Fibroblast of villous mesenchyme (primary cell): ENCODE measurements at places on chromosomes 7 and 10. TPM values are rescaled to one million over a fixed set of nuclear protein-coding genes. Genes with fewer than 3 reads are reported as not detected.

DNA sequence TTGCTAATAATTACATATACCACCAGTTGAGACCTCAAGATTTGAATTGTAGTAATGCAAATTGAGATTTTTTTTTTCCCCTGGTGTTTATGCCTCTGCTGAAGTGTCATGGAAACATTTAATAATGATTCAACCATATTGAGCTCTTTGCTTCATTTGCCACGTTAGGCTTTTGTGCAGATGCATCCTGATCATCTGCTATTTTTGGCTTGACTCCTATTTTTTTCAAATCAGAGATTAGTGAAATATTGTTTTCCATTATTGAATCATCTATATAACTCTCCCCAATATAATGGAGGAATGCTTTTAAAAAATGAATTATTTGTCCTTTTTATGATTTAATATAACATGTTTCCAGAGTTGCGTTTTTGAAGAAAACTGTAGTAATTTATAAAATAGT is 115.1 kb downstream of the SRI start:
- DNase-seq, result no peak

- DNase-seq, result peak; percentile 64
Measured at GRCh38 chr7:120979765-120980499, 8.6 kb upstream of the CPED1 start.

- no peak for DNase-seq
Measured at GRCh38 chr7:81533931-81534330, 235.9 kb downstream of the HGF start.

DNA sequence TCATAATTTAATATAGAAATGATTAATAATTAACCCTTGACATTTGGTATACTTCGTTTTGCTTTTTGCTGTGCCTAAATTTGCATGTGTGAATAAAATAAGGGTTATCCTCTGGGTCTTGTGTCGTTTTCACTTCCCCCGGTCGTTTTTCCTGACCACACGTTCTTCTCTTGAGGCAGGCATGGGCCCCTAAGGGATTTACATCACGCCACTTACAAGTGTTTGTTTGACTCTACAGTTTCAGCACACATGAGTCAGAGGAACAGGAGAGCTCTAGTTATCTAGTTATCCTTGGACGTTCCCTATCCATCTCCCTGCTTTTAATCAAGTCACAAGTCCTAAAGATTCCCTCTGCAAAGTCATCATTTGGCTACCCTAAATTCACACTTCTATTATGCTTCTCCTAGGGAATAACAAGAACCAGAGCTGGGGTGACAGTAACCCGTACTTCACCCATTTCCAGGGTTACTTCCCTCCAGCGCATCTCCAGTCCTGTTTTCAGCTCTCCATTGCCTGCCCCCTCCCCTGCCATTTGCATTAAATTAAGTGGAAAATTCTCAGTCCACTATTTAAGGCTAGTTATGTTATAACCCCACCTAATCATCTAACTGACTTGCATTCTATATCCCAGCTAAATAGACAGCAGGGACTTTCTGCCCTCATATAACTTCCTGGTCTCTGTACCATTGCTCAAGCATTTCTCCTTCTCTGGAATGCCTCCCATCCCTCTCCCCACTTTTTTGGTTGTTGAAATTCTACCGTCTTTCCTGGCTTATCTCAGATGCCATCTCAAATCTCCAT is 206.9 kb downstream of the PTEN start:
- peak; percentile 51 for DNase-seq

GRCh38 chr7:84948634-84949033 is 238.2 kb downstream of the SEMA3D start:
- peak; percentile 45 for DNase-seq

DNA sequence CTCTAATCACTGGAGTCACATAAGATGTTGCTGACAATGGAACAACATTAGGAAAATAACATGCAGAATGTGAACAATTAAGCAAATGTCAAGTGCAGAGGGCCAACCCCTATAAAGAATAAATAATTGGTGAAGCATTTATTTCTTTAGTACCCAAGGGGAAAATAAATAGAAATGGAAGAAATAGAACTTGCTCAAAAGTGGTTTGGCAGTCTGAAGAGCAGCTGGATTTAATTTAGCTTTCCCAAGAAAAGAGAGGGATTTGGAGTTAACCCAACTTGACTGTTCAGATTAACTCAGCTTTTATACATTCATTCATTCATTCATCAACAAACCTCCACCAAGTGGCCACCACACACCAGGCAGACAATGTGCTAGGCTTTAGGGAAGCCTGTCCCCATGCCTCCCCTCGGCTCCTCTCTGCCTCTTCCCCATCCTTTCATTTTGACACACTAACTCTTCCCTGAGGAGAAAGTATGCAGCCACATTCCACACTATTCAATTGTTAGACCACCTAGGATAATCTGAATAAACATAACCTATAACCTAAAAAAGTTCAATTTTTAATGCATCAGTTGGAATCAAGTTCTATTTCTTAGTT is 295.5 kb downstream of the AHR start:
- DNase-seq, result no peak

- DNase-seq, result peak; percentile 56
Measured at GRCh38 chr7:90345595-90346335, 751 bp upstream of the GTPBP10 start.

DNA sequence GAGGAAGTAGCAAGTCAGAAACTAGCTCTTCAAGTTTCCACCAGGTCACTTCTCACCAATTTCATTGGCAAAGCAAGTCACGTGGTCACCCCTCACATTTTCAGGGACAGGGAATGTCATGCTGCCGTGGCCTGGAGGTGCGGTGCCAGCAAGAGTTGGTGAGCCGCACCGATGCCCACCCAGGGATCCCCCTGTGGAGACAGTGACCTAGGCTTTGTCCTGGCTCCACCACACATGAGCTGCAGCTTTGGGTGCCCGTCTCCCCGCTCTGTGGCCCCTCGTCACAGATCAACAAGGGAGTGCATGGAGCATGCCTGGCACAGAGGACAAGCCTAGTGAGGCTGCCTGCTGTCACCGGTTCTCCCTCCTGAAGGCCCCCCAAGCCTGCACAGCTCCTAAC is 226.7 kb upstream of the PPP2R2D start:
- no peak for DNase-seq

GRCh38 chr7:28332046-28332445 is 80.3 kb upstream of the CREB5 start:
- no peak for DNase-seq

- DNase-seq, result no peak
Measured at GRCh38 chr7:95986178-95986764, 213.9 kb downstream of the DYNC1I1 start.

- no peak for DNase-seq
Measured at GRCh38 chr10:5282137-5282536, 82.6 kb upstream of the UCN3 start.

- no peak for DNase-seq
Measured at GRCh38 chr10:131982185-131982756, 548 bp upstream of the BNIP3 start.

DNA sequence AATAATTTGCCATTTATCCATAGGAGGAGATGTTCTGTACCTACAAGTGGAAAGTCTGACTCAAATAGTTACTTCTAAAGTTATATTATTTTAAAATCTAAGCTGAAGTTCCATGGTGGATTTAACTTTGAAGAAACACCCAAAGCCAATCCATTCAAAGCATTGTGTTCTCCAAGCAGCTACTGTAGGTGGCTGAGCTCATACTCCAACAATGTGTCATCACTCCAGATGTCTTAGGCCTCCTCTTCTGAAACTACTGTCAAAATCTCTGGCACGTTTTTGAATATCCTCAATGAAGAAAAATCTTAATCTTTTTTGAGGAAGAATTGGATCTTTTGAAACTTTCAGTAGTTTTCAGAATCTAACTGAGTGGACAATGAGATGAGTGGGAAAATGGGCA is 169.1 kb downstream of the PTEN start:
- peak; percentile 74 for DNase-seq

DNA sequence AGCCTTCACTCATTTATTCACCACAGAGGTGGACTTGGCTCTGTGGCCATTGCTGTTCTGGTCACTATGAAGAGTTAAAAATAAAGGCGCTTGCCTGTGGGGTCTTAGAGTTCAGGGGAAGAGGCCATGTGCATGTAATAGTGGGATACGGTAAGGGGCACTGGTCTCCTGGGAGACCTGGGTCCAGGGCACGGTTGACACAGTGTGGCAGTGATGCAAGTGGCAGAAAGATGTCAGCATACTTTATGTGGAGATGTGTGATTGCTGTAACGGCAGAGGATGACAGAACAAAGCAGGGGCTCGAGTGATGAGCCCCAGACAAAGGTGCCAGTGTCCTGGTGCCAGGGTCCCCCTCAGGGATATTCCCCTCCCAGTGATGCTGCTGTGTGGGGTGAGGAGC is 8.6 kb downstream of the ZSCAN25 start:
- no peak for DNase-seq

GRCh38 chr10:60298408-60299389 is 91.0 kb downstream of the ANK3 start:
- no peak for DNase-seq

DNA sequence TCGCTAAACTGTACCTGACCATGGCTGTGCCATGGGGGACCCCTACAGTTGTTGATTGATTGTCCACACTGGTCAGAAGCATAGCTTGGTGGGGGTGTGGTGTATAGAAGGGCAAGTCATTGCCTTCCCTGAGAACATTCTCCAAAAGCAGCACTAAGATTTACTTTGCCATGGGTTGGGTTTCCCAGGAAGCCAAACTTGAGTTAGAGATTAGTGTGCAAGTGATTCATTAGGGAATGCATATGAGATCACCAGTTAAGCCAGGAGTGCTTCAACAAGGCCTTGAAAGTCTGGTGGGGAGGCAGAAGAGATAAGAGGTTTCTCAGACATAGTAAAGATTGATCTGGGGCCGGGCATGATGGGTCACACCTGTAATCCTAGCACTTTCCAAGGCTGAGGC is 21.4 kb upstream of the TPST1 start:
- DNase-seq, result peak; percentile 98

GRCh38 chr7:39088730-39089593 is 111.3 kb downstream of the POU6F2 start:
- no peak for DNase-seq

GRCh38 chr10:118754229-118754555 is 578 bp downstream of the CACUL1 start:
- DNase-seq, result peak; percentile 34

GRCh38 chr7:484356-485101 is 35.1 kb downstream of the PDGFA start:
- DNase-seq, result no peak

DNA sequence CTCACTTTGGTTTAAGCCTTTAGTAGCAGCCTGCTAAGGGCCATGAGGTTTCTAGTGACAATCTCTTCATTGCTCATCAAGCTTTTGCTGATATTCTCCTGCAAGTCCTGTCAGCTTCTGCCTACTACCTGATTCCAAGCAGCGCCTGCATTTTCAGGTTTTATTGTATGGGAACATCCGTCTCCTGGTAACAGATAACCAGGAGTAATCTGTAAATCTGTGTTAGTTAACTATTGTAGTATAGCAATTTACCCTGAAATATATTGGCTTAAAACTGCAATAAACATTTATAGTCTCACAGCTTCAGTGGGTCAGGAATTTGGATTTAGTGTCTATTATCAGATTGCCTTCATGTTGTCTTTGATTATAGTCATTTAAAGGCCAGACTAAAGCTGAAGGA is 94.0 kb downstream of the MLLT10 start:
- DNase-seq, result no peak

FAM25C gene
- total RNA-seq, result not detected in 2 replicates

GRCh38 chr10:12902851-12903358 is 98.6 kb downstream of the CCDC3 start:
- no peak for DNase-seq

- DNase-seq, result no peak
Measured at GRCh38 chr7:107953265-107953923, 49.6 kb downstream of the LAMB1 start.

GRCh38 chr10:97047083-97047736 is 138.5 kb downstream of the SLIT1 start:
- no peak for DNase-seq

ANXA8L1 gene
- total RNA-seq, result 4.3 and 9.0 TPM in 2 replicates

DNA sequence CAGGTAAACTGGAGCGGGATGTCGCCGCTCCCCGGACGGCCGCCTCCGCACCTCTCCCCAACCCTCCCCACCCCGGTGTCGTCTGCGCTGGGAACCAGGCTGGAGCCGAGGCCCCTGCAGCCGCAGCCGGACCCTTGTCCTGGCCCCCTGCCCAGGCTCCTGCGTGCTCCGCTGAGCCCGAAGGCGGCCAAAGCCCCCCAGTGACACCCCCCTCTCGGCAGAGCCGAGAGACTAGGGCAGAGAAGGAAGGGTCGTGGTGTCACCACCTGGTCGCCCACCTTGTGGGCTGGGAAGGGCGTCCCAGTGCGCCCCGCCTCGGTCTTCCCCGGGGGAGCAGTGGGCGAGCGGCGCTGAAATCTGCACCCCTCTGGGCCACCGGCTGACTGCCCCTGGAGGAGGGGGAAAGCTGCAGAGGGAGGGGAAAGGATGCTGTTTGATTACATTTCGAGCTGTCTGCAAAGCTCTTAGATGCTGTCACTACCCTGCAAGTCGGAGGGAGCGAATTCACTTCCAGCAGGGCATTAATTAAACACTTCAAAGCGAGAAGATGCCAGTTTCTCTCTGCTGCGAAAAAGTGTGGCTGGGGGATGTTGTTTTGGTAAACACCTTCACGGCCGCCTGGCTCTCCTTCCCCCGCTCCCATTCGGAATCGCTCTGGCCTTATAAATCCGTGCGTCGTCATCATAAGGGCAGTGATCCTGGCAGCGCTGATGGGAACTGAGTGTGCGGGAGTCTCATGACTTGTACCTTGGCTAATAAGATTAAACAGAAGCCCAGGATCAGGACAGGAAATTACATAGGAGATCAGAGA is 622 bp downstream of the DYNC1I1 start:
- DNase-seq, result peak; percentile 10

DNA sequence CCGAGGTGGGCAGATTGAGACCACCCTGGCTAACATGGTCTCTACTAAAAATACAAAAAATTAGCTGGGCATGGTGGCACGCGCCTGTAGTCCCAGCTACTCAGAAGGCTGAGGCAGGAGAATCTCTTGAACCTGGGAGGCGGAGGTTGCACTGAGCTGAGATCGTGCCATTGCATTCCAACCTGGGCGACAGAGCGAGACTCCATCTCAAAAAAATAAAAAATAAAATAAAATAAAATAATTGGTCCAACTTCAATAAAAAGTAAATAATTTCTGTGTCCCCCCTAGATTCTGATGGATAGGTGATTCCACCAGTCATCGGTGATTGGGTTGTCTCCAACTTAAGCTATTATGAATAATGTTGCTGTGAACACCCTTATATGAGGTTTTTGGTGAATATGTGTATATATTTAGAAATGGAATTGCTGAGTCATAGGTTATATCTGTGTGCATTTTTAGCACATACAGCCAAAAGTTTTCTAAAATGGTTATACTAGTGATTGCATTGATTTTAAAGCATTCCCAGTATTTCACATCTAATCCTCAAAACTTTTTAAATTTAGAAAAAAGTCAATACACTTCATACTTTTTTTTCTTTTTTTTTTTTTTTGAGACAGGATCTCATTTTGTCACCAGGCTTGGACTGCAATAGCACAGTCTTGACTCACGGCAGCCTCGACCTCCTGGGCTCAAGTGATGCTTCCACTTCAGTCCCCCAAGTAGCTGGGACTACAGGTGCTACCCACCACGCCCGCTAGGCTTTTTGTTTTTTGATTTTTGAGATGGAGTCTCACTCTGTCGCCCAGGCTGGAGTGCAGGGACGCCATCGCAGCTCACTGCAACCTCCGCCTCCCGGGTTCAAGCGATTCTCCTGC is 13.7 kb upstream of the SRPK2 start:
- DNase-seq, result no peak

GRM8 gene
- total RNA-seq, result under 0.01 TPM in 1 of 2 replicates, not detected in the other

- DNase-seq, result peak; percentile 59
Measured at GRCh38 chr7:7693881-7694280, 24.5 kb downstream of the RPA3 start.

GRCh38 chr10:30285970-30286369 is 63.1 kb downstream of the MTPAP start:
- no peak for DNase-seq
